Pancreas (tissue), 10 donors: ENCODE measurements at places on chromosomes 12 and 14. TPM values are rescaled to one million over a fixed set of nuclear protein-coding genes. Genes with fewer than 3 reads are reported as not detected.

The AMN gene
- total RNA-seq: 1.0 TPM

The PRB4 gene
- total RNA-seq: not detected

The PTPRO gene
- total RNA-seq: 0.31 TPM

The ALDH2 gene
- 80.2 TPM for total RNA-seq

The IAPP gene
- 342 TPM for total RNA-seq

The PPP1R36 gene
- total RNA-seq: 4.5 TPM

The ADAM20 gene
- 0.51 TPM for total RNA-seq

The EMP1 gene
- 39.7 TPM for total RNA-seq

The GOLGA5 gene
- 14.7 TPM for total RNA-seq

The SFSWAP gene
- 15.8 TPM for total RNA-seq

The STYK1 gene
- total RNA-seq: 0.23 TPM

The PIWIL1 gene
- total RNA-seq: not detected

The INHBC gene
- not detected for total RNA-seq

The CCDC197 gene
- not detected for total RNA-seq

The SEL1L gene
- total RNA-seq: 468 TPM

The KRT80 gene
- 6.5 TPM for total RNA-seq

The TTLL5 gene
- total RNA-seq: 17.4 TPM
